Type B pancreatic cell (in vitro differentiated cells): ENCODE measurements at places on chromosomes 11 and 22. TPM values are rescaled to one million over a fixed set of nuclear protein-coding genes. Genes with fewer than 3 reads are reported as not detected.

Gene MRGPRF
- 0.43 and 1.4 TPM in 2 replicates for total RNA-seq

Gene COA4
- 58.5 and 61.7 TPM in 2 replicates for total RNA-seq

Gene OSM
- total RNA-seq, result not detected in 2 replicates

Gene RGL4
- total RNA-seq, result not detected in 2 replicates

Gene PRODH
- 16.1 and 19.0 TPM in 2 replicates for total RNA-seq

Gene EMID1
- 4.2 and 11.4 TPM in 2 replicates for total RNA-seq

- no peak for DNase-seq
These were observed 242.1 kb downstream of the CTTN start for GRCh38 chr11:70640408-70640807.

DNA sequence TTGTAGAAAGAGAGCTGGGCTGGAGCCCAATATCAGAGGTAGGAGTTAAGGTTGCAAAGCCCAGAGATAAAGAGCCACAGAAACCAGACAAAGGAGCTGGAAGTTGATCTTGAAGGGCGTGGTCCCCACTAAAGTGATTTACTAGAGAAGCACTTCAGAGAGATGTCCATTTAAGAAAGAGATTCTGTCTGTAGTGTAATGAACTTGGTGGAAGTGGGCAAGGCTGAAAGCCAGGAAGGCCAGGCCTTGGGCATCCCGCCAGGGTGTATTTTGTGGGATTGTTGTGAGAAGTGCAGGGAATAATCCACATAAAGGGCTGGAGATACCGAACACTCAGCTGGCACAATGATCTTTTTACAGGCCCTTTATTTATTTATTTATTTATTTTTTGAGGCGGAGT lies 1398.8 kb downstream of the TBC1D22A start:
- DNase-seq, result no peak

- DNase-seq, result no peak
These were observed 14.3 kb upstream of the OR10D3 start for GRCh38 chr11:124168796-124169195.
